HL-60 (cell line): ENCODE measurements at places on chromosomes 1 and 21.
A peak's percentile ranks its signal among the peaks of the same experiment; 100 is the strongest.

DNA sequence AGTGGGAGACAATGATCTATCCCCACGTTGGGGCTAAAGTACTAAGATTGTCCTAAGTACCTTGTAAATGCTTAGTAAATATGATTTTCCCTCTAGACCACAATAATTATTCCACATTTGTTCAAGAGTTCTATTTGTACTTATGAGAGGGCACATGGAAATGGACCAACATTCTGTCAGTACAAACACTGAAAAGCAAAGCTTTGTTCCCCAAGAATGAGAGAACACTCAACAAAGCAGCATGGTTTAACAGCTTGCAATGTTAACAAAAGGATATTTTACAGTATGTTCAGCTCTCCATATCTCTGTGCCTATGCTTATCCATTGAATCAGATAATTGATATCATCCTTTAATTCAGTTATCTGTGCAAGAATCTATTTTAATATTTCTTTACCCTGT, 35.4 kb downstream of the RBM11 start:
- DNase-seq = no peak

DNA sequence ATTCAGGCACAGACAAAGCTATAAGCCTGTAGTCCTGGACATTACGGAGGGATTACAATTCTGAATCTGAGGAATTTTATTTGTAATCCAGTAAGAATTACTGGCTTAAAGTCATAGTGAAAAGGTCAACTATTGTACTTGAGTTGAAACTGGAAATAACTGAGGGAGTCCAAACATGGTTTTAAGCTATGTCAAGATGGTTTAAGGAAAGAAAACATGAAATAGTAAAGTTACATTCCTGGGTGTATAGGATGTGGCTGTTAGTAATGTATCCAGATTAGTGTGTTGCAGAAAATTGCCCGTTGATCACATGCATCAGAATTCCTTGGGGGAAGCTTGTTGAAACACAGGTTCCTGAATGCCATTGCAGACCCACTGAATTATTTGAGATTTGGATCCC, 124.8 kb upstream of the GORAB start:
- no peak for DNase-seq

DNA sequence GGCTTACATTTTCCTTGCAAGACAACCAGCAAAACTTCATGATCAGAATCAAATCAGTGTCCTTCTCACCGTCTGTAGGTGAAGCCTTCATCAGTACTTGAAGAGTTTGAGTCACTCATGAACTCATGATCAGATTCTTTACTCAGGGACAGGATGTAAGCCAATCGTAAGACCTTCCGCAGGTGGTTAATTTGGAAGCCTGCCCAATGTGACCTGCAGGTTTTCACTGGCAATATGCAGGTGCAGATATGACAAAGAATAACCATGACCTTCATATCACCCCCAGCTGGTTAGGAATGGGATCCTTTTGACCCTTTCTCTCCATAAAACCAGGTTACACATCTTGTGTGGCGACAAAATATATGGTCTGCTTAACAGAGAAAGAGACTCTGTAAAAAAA, 2.4 kb upstream of the PRAMEF20 start:
- DNase-seq = no peak

DNA sequence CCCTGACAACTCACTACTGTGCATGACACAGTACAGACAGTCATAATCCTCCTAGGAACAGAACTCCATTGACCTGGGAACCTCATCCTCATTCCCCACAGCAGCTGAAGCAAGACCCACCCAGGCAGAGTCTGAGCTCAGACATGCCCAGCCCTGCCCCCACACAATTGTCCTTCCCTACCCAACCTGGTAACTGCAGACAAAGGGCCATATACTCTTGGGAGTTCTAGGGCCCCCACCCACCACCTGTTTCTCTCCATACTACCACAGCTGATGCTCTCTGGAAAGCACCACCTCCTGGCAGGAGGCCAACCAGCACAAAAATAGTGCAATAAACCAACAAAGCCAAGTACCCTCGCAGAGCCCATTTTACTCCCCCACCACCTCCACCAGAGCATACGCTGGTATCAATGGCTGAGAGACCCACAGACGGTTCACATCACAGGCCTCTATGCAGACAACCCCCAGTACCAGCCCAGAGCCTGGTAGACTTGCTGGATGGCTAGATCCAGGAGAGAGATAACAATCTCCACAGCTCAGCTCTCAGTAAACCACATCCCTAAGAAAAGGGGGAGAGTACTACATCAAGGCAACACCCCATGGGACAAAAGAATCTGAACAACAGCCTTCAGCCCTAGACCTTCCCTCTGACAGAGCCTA, 159.7 kb upstream of the CXADR start:
- DNase-seq = no peak

DNA sequence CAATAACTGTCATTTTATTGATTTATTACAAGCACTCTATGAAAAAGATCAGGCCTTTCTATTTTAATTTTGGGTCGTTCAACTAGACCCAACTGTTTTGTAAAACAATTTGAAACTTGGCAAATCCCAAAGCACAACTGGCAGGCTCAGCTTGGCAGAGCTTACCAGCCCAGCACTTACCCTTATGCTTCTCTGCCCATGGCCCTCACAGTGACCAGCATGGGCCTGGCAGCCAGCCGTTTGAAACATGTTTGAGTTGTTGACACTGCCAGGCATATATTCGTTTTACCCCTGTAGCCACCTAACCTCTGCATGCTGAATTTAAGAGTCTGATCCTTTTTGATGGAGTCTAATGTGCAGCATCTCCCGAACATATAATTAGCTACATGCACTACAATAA, 796.7 kb upstream of the ADGRL2 start:
- no peak for DNase-seq

- DNase-seq = no peak
Measured at GRCh38 chr1:18950401-18951026, 6.0 kb downstream of the IFFO2 start.

GRCh38 chr1:181120924-181121323, 32.4 kb downstream of the IER5 start:
- DNase-seq = no peak

DNA sequence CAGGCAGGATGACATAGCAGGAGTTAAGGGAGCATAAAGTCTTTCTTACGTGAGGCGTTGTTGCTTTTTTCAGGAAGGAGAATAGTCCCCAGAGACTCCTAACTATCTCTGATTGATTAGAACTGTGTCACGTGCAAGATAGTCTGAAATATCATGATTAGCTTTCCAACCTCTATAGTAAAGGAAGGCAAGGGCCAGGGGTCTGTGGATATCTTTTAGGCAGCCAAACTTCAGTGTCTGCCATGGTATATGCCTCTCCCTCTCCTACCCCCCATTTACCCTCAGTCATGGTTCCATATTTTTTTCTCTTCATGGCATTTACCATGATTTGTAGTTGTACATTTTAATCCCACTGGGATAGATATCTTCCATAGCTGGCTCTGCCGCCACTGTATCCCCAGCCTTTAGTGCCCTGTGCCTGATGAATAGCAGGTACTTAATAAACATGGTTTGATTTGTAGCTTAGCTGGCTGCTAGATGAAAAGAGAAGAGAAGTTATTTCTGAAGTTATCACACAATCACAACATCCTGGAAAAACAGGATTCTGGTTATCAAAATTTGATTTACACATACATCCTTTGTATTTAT, 318.7 kb upstream of the ST6GALNAC5 start:
- DNase-seq = no peak

- DNase-seq = peak; percentile 23
Measured at GRCh38 chr1:151993084-151993733, 450 bp downstream of the S100A10 start.
